AG04449 (cell line): ENCODE measurements at places on chromosomes 16 and 17.

- DNase-seq = no peak
Observed at GRCh38 chr16:19434584-19434983, 16.9 kb downstream of the TMC5 start.

- no peak for DNase-seq
Observed at GRCh38 chr16:57091200-57091974, 996 bp upstream of the CPNE2 start.

- peak; percentile 9 for DNase-seq
Observed at GRCh38 chr17:51764387-51764971, 394.0 kb downstream of the CA10 start.

DNA sequence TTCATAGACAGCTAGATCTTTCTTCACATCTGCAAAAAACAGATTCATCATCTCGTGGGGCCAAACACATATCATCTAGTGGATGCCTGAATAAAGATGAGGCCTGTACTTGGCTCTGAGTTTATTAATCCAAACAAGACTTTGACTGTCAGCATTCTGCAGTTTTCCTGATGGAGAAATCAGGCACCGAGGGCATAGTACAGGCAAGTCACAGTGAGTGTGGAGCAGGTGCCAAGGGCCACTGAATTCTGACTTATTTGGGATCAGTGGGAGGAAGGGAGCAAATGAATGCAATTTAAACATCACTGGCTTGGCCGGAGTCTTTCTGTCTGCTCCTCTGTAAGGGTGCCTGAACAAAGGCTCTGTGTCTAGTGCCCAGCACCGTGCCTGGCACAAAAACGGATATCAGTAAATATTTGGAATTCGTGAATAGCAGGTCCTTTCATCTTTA, 975 bp downstream of the CFAP20 start:
- no peak for DNase-seq

DNA sequence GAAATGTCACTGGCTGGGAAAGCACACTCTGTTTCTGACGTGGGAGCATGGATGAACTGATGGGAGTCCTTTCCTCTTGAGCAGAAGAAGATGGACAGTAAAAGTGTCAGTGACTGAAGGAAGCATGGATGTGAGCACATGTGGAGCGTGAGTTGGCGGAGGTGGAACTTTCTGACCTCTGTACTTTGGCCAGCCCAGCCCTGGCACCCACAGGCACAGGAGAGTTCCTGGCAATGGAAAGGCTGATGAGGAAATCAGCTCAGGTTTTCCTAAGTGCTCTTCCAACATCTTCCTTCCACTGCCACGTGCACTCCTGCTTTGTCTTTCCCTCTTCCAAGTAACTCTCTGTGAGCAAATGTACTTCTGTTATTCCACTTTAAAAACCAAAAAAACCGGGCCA, 276.8 kb downstream of the NTN1 start:
- no peak for DNase-seq

DNA sequence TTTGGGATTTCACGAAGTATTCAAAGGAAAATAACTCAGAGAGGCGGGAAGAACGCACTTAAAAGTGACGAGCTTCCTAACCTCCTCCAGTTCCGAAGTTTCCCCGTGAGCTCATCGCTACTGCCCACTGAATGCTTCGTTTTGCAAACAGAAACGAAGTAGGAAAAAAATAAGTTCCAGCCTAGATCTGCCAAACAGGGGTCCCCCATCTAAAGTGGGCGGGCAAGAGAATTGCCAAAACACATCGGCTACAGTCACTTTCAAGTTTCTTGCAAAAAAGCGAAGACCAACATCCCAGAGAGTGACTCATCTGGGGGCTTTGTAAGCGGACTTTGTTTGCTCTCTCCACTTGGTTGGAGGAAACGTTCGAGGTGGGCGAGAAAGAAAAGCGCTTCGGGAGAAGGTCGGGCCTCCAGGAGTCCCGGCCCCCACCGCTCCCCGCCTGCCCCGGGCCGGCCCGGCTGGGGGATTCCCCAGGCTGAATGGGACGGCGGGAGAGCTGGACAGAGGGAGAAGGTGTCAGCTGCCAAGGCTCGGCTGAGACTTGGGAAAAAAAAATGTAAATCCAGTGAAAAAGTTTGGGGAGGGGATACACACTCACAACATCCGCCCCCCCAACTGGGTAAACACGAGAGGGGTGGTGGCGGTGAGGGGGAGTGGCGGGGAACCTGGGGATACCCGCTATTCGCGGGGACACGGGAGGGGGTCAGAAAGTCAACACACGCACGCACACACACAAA, 1.0 kb downstream of the VEZF1 start:
- DNase-seq = no peak

- DNase-seq = no peak
Observed at GRCh38 chr16:15613676-15614075, 29.3 kb downstream of the MARF1 start.

DNA sequence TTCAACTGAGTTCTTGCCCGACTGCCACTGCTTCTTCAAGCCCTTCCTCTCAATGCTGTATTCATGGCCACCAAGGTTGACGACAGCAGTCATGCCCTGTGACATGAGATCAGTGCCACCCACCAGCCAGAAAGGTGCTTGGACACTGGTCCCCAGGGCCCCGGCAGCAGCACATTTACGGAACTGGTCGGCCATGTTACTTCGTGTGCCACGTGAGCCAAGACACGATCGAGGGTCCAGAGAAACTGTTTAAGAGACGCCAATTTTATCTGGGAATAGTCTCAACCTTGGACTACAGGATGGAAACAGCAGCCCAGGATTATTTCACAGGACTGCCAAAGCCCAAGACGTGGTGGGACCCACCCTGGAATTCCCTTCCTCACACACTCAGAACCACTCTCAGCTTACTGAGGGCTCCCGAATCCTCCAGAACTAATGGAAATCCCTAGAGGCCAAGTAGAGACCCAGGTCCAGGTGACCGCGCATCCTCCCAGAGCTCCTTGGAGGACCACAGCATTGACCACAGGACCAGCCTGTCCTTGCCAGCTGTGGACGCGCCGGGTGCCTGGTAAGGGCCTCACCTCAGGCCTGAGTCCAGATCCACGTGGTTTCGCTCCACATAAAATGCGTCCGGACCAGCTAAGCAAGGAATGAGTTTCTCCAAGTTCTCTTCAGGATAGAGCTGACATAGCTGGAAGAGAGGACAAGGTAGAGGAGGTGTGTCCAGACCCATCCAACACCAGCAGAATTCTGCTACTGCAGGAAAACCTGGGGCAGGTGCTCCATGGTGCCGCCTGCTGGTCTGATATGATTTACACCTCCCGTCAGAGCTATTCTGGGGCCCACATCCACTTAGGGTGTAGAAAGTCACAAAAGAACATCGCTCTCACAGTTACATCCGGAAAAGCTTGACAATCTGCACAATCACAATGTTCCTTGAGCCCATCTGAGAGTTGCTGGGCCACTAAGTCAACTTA, 28.2 kb downstream of the MAP1LC3B start:
- no peak for DNase-seq

DNA sequence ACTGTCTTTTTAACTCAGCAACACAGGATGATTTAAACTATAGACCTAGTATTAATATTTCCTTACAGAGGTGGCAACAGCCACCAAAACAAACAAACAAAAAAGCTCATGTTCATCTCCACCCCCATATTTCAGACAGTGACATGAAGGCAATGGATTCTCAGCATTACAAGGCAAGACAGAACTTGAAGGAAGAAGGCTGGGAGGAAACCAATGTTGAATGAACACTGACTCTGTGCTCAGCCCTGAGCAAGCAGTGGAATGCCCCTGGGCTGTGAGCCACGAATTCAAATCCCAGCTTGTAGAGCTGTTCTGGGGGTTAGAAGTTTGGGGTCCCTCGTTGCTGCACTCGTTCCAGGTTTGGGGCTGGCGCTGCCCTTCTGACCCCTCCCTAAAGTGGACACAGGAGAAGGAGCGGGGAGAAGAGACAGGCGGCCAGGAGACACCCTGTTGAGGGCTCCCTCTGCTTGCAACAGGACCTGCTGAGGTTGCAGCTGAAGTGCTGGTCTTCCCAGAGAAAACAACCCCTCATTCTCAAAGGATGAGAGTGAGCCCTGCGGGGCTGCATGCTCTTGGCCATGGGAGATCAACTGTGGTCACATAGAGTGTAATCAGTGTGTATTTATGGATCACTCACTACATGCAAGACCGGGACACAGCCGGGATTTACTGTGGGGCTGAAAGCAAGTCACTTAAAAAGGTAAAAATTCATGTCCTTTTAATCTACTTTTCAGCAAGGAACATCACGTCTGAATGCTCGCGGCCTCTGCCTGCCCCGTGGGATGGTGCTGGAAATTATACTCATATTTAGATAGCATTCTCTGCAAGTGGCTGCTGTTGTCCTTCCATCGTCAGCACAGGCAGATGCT, 34.3 kb downstream of the MYH3 start:
- no peak for DNase-seq

DNA sequence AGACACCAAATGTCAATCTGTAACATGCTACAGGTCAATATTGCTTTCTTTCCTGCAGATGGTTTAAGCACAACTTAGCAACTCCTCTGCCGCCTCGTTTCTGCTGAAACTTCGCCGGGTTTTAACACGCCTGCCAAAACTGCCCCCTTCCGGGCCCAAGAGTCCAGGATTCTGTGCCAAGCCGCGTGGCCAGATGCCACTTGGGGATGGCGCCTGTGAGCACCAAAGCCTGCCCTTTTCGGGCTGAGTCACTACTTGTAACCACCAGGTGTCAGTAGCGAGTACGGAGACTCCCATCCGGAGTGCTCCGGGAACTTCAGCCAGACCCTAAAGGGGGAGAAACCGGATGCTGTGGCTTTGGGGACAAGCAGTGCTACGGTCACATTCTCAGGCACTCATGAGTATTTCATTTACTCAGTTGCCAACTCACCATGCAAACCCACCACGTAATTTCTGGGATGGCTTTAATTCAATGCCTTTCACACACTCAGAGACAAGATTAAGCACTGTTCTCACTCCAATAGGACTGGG, 7.8 kb downstream of the PMP22 start:
- no peak for DNase-seq

GRCh38 chr17:78281249-78281845, 49.9 kb downstream of the TMEM235 start:
- DNase-seq = no peak

DNA sequence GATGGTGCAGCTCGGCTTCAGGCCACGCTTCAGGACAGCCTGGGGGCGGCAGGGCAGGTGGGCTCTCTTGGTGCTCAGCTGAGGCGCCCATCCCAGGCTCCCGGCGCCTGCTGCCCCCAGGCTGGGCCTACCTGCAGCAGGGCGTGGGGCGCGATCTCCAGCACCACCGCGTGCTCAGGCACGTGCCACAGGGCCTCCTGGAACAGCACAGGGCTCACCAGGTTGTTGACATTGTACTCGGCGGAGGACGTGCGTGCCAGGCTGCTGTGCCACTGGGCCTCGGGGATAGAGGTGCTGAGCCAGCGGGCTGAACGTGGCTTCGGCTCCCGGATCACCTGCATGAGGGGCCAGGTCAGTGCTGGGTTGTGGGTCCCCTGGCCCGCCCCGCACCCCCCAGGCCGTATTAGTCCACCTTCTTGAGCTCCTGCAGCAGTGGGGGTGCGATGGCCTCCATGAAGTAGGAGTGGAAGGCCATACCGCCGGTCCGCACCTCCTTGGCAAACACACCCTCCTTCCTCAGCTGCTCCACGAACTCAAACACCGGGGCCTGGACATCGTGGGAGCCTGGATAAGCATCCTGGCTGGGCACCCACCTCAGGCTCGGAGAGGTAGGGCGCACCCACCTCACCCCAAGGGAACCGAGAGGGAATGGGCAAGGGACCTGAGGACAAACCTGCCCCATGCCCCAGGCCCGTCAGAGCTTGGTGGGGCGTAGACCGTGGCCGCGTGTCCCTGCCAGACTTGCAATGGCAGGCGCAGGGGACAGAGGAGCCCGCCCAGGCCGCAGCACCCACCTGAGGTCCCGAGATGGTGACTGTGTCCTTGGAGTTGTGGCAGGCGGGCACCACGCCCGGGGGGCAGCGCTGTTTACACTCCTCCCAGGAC, 9.0 kb downstream of the FASN start:
- no peak for DNase-seq

GRCh38 chr17:62676952-62677596, 49.6 kb downstream of the MRC2 start:
- DNase-seq = no peak

GRCh38 chr17:63987221-63988126, 10.7 kb upstream of the PRR29 start:
- DNase-seq = no peak

GRCh38 chr17:44655983-44656710, at the start of gene MEIOC:
Gene MEIOC (plus strand): TSS chr17:44656468. CDS start chr17:44656614, 146 bp downstream.
- DNase-seq = no peak

DNA sequence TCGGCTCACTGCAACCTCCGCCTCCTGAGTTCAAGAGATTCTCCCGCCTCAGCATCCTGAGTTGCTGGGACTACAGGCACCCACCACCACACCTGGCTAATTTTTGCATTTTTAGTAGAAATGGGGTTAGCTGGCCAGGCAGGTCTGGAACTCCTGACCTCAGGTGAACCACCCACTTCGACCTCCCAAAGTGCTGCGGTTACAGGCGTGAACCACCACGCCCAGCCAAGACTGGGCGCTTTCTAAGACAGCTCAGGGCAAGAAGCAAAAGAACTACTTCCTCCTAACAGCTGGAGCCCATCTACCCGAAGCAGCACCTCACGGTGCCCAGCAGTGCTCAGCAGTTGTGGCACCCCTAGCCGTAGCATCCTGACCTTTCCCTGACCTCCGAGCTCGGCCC, 109.4 kb downstream of the ZNF423 start:
- no peak for DNase-seq

DNA sequence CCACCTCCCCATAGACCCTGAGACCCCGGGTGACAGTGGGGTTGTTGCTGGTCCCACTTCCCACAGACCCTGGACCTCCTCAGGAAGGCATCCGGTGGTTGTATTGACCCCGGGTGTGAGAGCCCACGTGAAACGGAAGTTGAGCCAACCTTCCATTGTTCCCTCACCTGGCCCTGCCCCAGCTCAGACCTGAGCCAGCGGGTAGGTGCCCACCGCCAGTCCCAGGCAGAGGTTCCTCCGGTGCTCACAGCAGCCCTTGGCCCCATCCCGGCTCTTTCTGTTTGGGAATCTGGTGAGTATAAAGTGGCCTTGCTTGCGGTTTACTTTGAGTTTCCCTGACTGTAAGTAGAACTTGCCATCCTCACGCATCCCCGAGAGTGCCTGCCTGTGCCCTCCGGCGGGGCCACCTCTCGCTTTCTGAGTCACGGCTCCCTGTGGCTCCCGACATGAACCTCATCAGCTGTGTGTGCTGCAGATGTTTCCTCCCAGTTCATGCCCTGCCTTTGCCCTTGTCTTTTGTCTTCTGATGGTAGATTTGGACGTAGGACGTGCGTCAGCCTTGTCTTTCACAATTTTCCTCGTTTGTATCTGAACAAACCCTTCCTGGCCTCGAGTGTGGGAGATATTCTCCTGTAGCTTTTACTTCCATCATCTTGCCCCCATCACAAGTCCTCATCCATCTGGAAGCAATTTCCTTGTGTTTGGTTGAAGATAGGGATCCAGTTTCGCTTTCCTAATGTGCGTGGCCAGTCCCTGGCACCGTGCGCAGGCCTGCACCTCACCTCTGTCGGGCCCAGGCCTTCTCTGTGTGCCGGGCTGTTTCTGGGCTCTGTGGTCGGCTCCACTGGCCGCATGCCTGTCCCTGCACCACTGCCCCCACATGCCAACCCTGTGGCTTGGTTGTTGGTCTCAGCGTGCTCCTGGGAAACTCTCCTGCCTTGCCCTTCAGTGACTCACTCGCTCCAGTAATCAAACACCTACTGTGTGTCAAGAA, 76.0 kb downstream of the METRNL start:
- DNase-seq = peak; percentile 75
